ENCODE measurements at places on chromosomes 12 and 14.

DNA sequence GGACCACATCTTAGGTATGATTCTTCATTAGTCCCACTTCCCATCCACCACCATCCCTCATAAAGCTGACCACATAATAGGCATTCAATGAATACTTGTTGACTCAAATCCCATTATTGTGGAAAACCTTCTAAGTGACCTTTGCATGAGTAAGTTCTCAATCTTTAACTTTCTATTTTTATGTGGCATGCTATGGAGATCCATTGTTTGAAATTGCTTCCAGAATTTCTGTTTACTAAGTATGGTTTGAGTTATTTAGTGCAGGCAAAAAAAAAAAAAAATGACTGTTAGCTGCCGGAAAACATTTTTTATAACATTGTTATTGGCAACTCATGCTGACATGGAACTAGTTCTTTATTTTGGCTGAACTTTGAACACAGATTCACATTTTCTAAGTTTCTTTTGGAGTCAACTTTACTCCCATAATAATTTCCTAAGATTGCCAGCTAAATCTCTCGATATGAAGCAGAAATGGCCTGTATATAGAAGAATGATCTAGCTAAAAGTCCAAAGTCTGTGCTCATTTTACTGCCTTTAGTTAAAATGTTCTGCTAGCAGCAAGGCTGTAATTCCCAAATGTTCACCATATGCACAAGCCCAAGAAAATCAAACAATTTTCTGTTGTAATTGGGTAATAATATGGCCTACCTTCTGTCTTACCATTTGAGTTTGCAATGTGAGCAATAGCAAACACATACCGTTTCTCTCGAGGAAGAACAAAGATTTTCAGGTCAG, 77.9 kb downstream of the PTGER2 start:
- no peak for DNase-seq

DNA sequence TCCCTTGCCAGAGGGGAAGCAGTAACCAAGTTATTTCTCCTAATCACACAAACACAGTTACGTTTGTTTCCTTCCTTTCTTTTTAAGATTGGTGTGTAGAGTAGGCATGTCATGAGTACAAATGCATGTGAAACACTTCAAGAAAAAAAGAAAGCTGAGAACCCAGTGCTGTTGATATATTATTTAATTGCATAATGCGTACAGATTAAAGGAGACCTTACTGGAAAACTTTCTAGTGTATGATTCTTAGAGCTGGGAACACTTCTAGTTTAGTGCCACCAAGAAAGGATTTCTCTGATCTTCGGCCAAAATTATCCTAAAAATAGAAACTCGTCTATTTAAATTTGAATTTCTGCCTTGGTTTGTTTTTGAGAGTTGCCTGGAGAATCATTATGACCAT, 365.5 kb downstream of the CCDC91 start:
- DNase-seq: no peak

- DNase-seq: peak; percentile 79
Measured at GRCh38 chr14:22561661-22562579, 27.1 kb downstream of the DAD1 start.

GRCh38 chr12:9869307-9870161, at the start of gene CLEC2B:
Gene CLEC2B (minus strand): TSS chr12:9869354.
- DNase-seq: peak; percentile 33

DNA sequence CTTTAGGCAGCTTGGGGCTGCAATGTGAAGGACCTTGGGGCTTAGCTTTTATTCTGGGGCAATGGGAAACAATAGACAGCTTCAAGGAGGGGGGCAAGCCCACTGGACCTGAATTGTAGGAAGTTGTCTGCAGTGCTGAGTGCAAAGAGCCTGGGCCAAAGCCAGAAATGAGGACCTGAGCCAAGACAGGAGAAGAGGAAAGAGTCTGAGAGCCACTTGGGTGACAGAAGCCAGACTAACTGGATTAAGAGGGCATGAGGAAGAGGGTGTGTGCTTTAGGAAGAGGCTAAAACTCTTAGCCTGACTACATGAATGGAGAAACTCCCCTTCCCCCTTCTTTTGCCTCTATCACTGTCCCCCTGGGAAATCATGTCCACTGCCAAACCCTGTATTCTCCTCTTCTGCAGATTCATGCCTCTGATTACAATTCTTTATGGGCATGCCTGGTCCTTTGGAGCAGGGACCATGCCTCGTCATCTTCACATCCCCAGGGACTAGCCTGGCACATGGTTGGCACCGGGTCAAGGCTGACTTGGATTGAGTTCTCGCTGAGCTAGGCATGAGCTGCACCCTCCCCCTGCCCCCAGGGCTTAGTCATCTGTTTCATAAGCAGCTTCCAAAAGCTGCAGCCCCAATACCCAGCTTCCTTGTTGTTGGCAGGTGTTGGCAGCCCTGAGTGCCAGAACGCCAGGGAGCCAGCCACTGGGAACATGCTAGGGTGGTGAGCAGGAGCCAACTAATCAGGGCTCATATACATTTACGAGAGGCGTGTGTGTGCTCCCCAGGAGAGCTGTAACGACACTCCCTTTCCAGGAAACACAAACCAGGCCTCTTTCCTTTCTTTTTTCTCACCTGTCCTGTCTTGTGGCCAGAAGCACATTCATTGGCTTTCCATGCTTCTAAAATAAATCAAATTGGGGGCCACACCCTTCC, 27.7 kb upstream of the JDP2 start:
- no peak for DNase-seq

GRCh38 chr14:105351410-105351809, 36.9 kb downstream of the PACS2 start:
- no peak for DNase-seq

GRCh38 chr12:123532808-123533649, 490 bp downstream of the RILPL1 start:
- DNase-seq: peak; percentile 15

DNA sequence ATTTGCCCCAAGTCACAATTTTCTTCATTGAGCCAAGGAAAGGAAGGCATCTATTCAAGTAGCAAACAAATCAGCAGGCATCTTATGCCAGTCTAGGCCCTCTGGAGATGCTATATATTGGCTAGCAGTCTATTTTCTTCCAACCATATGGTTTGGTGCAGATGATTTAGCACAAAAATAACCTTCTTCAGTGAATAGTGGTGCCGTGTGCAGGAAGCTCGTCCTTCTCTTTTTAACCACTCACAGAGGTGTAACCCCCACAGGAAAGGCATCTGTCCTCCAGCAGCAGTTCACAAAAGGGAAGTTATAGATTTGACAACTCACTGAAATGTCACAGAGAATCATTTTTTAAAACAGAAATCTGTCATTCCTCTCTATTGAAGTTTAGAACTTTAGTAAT, 445.7 kb upstream of the SYT1 start:
- DNase-seq: no peak

DNA sequence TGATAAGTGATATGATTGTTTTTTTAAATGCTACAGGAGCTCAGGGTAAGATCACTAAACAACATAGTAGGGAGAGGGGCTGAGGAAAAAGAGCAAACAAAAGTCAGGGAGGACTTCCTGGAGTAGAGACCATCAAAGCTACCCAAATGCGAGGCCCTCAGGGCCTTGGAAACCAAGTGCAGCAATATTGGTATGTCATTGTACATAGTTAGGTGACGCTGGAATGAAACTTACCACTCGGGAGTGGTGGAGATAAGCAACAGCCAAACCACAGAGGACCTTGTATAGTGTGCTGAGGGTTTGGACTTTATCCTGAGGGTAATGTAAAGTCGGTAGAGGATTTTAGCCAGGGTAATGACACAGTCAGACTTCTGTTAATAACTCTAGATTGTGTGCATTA, 13.8 kb downstream of the KITLG start:
- DNase-seq: no peak

DNA sequence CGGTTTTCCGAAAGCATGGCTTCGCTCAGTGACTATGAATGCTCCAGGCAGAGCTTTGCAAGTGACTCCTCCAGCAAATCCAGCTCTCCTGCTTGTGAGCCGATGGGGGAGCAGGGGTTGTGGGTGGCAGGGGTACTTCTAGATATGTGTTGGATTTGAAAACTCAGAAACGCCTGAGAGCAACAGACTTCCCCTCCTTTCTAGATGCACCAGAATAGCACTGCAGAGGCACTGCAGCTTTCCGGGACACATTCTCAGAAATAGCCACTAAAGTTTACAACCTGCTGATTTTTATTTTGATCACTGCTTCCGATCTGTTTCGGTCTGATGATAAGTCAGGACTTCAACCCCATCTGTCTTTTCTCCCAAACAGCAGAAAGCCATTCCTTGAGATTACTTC, 8.6 kb downstream of the TCP11L2 start:
- DNase-seq: no peak

DNA sequence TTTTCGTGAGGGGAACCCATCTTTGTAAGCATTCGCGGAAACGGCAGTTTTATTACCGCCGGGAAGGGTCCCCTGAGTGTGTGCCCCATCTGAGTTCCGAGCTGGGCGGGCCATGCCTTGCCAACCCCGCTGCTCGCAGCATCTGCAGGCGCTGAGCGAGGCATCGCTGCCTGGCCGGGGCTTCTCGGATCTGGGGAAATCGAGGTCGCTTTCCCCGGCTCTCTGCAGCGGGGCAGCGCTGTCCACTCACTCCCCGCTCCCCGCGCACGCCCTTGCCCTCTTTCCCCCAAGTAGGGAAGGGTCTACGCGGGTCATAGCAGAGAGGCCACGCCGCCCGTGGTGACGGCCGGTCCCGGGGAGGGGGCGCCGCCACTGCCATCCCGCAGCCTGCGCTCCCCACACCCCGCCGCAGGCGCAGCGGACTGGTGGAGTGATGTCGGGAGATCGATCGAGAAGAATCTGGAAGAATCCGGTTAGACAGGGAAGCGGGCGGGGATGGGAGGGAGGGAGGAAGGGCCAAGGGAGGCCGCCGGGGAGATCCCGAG, 507 bp upstream of the FKBP4 start:
- peak; percentile 26 for DNase-seq

GRCh38 chr14:86430853-86431252, 900.9 kb downstream of the FLRT2 start:
- no peak for DNase-seq

- DNase-seq: no peak
Measured at GRCh38 chr12:105384916-105385535, 54.5 kb downstream of the C12orf75 start.

DNA sequence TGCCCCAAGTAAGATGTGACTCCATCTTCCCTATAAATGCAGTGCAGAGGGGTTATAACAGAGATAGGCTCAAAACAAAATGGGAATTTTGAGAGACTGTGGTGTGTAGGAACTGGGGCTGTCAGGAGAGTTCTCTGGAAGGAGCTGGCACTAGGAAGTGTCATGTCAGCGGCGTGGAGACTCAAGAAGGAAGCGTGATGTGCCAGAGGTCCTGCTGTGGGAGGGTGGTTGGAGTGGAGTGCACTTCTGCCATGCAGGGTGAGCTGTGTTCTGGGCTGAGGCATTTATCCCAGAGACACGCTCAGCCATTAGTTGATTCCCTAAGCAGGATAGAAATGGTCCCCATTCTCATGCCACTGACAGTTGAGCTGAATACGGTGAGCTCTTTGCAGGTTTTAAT, 19.0 kb downstream of the GLT1D1 start:
- no peak for DNase-seq

DNA sequence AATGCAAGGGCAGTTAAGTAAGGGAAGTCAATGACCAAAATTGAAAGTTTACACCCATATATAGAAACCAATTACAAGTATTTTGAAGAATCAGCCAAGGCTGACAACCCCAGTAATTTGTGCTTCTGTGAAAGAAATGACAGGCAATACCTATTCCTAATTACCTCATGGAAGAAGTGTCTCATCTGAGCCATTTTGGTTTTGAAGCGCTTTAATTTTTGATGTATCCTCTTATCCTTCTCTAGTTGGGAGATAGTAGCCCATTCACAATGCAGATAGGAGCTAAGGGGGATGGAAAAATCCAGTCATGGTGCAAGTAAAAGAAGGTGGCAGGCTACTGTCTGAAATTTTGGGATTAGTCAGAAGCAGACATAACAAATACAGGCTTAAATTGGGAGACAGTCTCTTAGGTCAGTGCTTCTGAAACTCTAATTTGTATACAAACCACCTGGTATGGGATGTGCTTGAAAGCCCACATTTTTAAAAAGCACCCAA, 30.4 kb upstream of the SUPT16H start:
- DNase-seq: peak; percentile 12

GRCh38 chr14:71701990-71702389, 230.2 kb upstream of the RGS6 start:
- DNase-seq: no peak

- DNase-seq: no peak
Measured at GRCh38 chr14:103186909-103187586, 63.8 kb downstream of the TNFAIP2 start.

DNA sequence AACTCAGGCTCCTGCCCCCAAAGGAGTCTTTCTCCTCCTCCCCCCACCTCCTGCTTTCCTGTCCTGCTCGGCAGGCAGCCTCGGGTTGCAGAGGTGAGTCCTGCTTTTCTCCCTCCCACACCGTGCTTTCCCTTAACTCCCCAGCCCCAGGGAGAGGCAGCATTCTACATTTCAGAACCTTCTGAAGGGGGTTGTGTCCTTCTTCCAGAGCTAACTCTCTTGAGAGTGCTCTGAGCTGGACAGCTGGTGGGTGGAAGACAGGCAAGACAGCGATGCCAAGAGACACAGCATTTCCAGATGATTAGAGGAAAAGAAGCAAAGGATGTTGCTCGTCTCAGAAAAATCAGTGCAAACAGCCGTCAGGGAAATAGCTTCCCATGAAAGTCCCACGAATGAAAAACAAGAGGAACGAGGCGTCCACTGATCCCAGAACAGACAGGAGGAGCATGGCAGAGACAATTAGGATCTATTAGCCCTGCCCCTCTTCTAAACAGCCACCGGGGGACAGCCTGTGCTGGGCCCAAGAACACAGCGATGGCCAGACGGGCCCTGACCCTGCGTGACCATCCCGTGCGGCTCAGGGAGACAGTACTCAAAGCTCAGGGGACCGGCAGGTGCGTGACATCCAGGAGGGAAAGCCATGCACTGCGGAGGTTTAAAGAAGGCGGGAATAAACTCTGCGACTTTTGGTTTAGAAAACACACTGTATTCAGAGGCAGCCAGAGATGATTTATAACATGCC, 216.5 kb upstream of the RTL1 start:
- no peak for DNase-seq

- no peak for DNase-seq
Measured at GRCh38 chr14:105737504-105738246, 211.3 kb downstream of the TMEM121 start.

DNA sequence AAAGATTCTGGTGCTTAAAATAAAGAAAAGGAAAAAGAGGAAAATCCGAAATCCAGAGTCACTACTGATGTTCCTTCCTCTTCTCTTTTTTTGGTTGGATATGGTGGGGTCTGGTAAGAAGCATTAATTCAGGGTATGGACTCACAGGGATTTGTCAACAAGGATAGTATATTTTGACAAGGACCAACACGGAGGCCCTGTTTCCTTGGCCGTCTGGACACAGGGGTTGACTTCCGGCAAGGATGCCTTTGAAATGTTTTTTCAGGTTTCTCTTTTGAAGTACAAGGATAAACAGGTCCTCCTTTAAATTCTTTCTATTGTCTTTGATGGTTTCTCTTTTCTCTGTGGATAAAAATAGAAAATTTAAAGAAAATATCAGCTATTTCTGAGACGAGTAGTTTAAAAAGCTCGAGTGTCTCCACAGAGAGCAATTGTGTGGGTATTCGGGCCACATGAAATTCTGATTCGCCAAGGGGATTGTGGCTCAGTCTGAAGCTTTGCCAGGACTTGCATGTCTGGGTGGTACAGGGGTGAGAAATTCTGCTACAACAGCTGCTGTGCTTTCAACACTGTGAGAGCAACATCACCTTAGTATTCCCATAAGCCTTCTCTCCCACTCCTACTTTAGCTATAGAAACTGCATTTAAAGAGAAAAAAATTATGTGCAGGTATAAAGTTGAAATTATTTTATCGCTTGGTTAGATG, 88.5 kb upstream of the CSRP2 start:
- no peak for DNase-seq

All from stimulated activated CD4-positive, alpha-beta T cell treated with anti-CD3 and anti-CD28 coated beads, Interleukin-4, amount 100 ng/mL, for 24 hours (primary cell).